Fibroblast of lung (primary cell): ENCODE measurements at places on chromosomes 5 and 9. TPM values are rescaled to one million over a fixed set of nuclear protein-coding genes. Genes with fewer than 3 reads are reported as not detected.

Gene CDH6
- 9.8 and 10.4 TPM in 2 replicates for total RNA-seq

Gene RFESD
- total RNA-seq, result 3.1 and 4.8 TPM in 2 replicates

Gene ECSCR
- total RNA-seq, result not detected in 2 replicates

Gene ZNF618
- 5.4 and 8.6 TPM in 2 replicates for total RNA-seq

Gene PCDHB4
- 0.50 and 0.51 TPM in 2 replicates for total RNA-seq

Gene SPATA31A3
- not detected in 2 replicates for total RNA-seq

Gene SLC2A8
- total RNA-seq, result 7.2 and 11.4 TPM in 2 replicates

Gene GGTA1
- total RNA-seq, result under 0.01 TPM in 1 of 2 replicates, not detected in the other

Gene IFNA2
- total RNA-seq, result not detected in 2 replicates

Gene TTF1
- 6.9 and 8.2 TPM in 2 replicates for total RNA-seq

Gene ADRB2
- total RNA-seq, result 1.0 and 4.5 TPM in 2 replicates

Gene GMCL2
- under 0.01 TPM in 2 replicates for total RNA-seq

Gene STK10
- 8.5 and 16.0 TPM in 2 replicates for total RNA-seq

Gene ITK
- total RNA-seq, result 0.17 TPM in 1 of 2 replicates, not detected in the other

Gene OMD
- under 0.01 and 0.17 TPM in 2 replicates for total RNA-seq
